ENCODE measurements at places on chromosomes 6 and 20.

DNA sequence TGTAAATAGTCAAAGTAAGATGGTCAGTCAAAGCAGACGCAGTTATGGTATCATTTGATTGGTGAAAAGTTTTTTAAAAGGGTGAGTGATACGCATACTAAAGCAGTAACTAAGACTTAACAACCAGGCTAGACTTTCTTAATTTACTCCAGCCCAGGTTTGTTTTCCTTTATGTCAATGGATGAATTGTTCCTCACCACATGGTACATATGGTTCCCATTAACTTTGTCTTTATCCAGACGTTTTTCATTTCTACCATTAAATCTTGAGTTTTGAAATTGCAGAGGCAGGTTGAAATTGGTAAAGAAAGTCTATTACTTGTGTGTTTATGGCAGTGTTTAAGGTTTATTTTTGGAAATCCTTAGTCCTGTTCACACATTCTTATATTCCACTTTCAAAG lies 98.5 kb upstream of the SCGN start:
- DNase-seq = no peak

GRCh38 chr6:100506651-100507050 lies 41.9 kb upstream of the SIM1 start:
- no peak for DNase-seq

- DNase-seq = no peak
These were observed 469 bp downstream of the TFAP2C start for GRCh38 chr20:56629464-56630085.

DNA sequence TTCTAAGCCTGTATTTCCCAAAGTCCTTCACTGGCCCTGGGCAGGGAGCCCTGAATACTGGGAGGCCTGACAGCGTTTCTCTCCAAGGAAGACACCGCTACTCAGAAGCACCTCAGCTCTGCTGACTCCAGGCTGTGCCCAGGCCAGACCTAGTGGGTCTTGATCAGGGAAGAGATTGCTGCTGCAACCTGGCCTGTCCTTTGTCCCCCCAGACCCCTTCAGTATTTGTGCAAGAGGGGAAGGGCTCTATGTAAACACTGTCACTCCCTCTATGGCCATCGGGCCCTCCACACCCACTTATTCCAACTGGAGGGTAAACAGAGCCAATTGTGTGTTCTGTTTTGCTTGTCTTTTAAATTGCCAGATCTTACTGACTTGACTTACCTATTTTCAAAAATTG lies 20.6 kb downstream of the PLEKHG1 start:
- no peak for DNase-seq

DNA sequence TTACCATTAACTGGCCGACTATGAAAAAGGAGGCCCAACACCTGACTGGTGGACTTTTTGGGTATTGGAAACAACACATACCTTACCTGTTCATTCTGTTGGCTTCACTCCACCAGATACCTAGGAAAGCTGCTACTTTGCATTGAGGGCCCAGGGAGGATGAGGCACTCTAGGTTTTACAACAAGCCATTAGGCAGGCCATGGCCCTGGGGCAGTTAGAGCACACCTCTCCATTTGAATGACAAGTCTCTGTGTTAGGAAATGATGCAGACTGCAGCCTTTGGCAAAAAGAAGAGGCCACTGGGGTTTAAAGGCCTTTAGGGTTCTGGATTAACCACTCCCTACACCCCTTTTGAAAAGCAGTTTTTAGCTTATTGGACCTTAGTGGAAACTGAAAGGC lies 144.3 kb downstream of the OR2B2 start:
- DNase-seq = no peak

- DNase-seq = no peak
These were observed 29.6 kb downstream of the PCNA start for GRCh38 chr20:5090191-5090590.

DNA sequence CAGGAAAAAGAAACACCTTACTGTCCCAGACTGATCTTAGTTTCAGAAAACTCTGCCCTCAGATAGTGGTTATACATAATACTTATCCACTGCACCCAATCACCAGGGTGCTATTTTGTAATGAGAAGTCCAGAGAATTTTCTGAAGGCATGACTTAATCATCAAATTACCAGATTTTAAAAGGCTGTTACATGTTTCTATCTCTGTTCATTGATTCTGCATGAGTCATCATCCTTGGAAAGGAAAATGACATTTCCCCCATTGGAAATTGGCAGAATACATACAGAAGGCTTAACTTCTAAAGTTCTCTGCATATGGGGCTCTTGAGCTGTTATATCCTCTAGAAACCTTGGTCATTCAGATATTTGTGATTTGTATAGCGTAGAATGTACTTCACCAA lies 587.9 kb upstream of the FLRT3 start:
- DNase-seq = no peak

DNA sequence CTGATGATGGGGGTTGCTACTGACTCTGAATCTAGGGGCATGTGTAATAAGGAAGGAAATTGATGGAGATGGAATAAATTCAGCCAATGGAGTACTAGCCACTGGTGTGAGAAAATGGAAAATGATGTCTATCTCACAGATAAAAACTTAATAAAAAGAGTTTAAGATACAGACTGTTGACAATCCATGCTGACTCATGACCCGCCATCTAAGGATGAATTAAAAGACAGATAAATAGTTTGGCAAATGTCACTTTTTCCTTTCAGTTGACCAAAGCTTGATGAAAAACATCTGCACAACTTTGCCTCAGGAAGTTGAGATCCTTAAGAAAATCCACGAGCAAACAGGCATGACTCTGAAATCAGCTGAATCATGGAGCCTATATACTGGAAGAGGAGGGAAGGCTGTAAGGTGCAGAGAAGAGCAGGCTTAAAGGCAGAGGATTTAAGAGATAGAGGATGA lies 82.6 kb upstream of the BMP5 start:
- no peak for DNase-seq

DNA sequence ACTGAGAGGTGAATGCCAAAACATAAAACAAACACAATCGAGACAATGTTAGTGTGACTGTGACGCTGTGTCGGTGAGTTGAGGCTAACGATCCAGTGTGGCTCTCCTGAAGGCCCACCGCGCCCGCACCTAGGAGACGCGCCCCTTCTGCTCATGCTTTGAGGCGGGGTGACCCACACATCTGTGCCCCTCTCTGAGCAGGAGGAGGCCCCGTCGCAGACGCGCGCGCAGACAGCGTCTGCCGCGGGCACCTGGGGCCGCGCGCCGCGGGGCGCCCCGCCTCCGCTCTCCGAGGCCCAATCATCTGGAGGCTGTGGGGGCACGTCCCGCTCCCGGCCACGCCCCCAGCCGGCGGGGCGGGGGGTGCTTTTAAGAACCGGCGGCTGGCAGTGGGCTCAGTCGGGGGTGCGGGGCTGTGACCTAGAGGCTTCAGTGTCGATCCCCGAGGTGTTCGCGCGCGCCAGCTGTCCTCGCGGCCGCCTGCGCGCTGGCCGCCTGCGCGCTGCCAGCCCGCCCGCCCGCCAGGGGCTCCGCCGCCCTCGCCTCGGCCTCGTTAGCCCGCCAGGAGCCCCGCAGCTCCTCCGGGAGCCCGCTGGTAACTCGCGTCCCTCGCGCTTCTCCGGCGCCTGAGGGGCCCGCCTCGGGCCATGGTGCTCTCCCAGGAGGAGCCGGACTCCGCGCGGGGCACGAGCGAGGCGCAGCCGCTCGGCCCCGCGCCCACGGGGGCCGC lies at the start of gene SLC16A10:
SLC16A10 (plus strand) TSS at position 398 of the 730 bp plus-strand sequence; CDS start at position 648, 250 bp downstream.
- peak; percentile 83 for DNase-seq

DNA sequence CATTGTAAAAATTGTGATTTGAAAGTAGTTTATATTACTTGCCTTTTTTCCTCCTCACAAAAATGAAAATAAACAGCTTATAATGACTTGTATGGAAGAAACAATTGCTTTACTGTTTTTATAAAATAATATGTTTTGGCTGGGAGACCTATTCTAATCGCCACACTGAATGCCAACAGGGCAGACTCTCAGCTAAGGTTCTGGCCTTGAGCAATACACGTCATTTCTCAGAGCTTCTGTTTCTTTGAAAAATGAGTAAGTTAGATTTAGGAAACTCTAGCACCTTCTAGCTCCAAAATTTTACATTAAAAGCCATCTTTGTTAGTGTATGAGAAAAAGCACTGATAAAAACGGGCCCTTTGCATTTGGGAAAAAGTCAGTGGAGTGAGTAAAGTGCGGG lies 166.6 kb downstream of the ARID1B start:
- DNase-seq = no peak

All from stimulated activated CD4-positive, alpha-beta T cell treated with anti-CD3 and anti-CD28 coated beads, Interleukin-4, amount 100 ng/mL, for 1 hour (primary cell).